Naive thymus-derived CD4-positive, alpha-beta T cell (primary cell): ENCODE measurements at places on chromosomes 1 and 21. TPM values are rescaled to one million over a fixed set of nuclear protein-coding genes. Genes with fewer than 3 reads are reported as not detected.

GRCh38 chr21:31483146-31483545 lies 139.1 kb upstream of the TIAM1 start:
- no peaks in the 10 kb centered on the region for H3K4me1 ChIP-seq
- no peaks in the 10 kb centered on the region for H3K36me3 ChIP-seq
- DNase-seq: no peak
- H3K4me3 ChIP-seq: no peak overlapping the region

DNA sequence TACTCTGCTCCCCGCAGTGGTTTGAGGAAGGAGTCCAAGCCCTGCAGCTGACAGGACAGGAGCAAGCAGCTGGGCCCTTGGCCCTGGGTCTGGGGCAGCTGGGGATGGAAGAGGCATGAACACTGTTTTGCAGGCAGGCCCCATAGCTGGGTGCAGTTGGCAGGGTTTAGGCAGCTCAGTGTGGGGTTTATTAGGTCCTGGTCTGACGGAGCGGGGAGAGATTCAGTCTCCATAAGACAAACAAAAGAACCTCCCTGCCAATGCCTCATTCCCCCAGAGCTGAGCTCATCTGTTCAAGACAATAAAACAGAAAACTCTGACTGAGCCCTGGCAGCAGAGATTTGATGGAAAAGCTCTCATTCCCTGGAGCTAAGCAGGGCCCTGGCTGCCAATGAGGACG lies 37.3 kb downstream of the OLFML2B start:
- H3K4me1 ChIP-seq: no peaks in the 10 kb centered on the region
- H3K36me3 ChIP-seq: no peaks in the 10 kb centered on the region
- no peak overlapping the region for H3K27ac ChIP-seq
- H3K4me3 ChIP-seq: no peak overlapping the region
- no peak for DNase-seq
- H3K27me3 ChIP-seq: no peaks in the 10 kb centered on the region

DNA sequence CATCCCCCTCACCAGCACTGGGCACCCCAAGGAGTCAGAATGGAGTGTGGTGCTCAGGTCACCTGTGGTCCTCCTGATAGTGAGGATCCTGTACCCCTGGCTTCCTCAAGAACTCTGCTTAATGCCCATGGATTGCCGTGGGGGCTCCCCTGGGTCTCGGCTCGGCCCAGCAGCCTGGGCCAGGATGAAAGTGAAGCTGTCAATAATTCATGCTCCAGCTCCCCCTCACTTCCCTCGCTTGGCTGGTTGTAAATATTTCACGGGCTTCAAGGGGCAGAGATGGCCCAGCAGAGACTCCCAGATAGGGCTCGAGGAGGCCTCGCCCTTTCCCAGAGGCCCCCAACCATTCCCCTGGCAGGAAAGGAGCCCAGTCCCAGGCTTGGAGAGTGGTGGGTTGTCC lies 42.6 kb upstream of the KCNA10 start:
- no peaks in the 10 kb centered on the region for H3K36me3 ChIP-seq
- H3K4me1 ChIP-seq: no peaks in the 10 kb centered on the region
- no peak overlapping the region for H3K4me3 ChIP-seq

GRCh38 chr1:36570006-36570405 lies 87.3 kb upstream of the CSF3R start:
- H3K27me3 ChIP-seq: no peaks in the 10 kb centered on the region
- H3K4me1 ChIP-seq: no peaks in the 10 kb centered on the region
- no peaks in the 10 kb centered on the region for H3K36me3 ChIP-seq
- H3K27ac ChIP-seq: no peak overlapping the region

MIXL1 gene
- polyA plus RNA-seq: not detected

OR2AK2 gene
- not detected for polyA plus RNA-seq

- no peaks in the 10 kb centered on the region for H3K36me3 ChIP-seq
- DNase-seq: no peak
Measured at GRCh38 chr21:44018813-44019567, 6.9 kb downstream of the TRAPPC10 start.

DNA sequence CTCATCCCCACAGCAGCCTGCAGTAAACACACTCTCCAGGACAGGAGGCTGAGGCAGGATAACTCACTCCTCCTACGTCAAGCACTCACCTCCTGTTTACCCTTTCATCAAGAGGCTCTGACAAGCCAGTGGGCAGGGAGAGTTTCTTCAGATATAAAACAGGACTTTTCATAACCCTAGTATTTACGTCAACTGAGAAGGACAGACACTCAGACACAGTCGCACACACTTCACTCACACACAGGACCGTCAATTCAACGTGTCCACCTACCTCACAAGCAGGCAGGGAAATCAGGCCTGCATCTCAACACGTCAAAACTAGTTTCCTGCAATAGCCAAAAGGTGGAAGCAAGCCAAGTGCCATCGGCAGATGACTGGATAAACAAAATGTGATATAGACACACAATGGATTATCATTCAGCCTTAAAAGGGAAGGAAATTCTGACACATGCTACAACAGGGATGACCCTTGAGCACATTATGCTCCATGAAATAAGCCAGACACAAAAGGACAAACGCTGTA lies 48.6 kb downstream of the ITPKB start:
- peaks cover 86% of the 10 kb centered on the region for H3K4me1 ChIP-seq
- DNase-seq: no peak

- H3K27me3 ChIP-seq: no peaks in the 10 kb centered on the region
- no peak for DNase-seq
- no peaks in the 10 kb centered on the region for H3K4me1 ChIP-seq
- H3K36me3 ChIP-seq: no peaks in the 10 kb centered on the region
Measured at GRCh38 chr1:241391926-241392710, 35.1 kb upstream of the RGS7 start.

ANGPTL3 gene
- polyA plus RNA-seq: not detected

DNA sequence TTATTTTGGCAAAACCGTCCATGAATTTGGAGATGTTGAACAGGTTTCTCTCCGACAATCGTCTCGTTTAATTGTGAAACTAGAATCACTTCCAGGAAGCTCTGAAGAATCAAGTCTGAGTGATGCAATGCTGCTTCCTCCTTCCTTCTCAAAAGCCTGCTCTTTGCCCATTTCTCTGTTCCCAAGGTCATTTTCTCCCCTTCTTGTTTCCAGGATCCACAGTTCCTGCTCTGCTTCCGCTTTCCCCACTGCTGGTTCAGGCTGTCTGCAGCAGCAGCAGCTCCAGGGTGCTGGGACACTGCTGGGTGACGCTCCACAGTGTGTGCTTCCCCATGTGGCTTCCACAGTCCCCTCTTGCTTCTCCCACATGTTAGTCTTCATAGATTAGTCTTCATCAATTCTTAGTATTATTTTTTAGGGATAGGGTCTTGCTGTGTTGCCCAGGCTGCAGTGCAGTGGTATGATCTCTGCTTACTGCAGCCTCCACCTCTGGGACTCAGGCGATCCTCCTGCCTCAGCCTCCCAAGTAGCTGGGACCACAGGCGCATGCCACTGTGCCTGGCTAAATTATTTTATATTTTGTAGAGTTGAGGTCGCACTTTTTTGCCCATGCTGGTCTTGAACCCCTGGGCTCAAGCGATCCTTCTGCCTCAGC lies 156.2 kb downstream of the DYRK1A start:
- no peak overlapping the region for H3K27ac ChIP-seq
- H3K36me3 ChIP-seq: no peaks in the 10 kb centered on the region
- H3K4me1 ChIP-seq: no peaks in the 10 kb centered on the region
- no peak for DNase-seq
- H3K4me3 ChIP-seq: no peak overlapping the region
- no peaks in the 10 kb centered on the region for H3K27me3 ChIP-seq

NID1 gene
- polyA plus RNA-seq: not detected

CYP4Z1 gene
- polyA plus RNA-seq: not detected
